ENCODE measurements at places on chromosomes 1 and 21.

DNA sequence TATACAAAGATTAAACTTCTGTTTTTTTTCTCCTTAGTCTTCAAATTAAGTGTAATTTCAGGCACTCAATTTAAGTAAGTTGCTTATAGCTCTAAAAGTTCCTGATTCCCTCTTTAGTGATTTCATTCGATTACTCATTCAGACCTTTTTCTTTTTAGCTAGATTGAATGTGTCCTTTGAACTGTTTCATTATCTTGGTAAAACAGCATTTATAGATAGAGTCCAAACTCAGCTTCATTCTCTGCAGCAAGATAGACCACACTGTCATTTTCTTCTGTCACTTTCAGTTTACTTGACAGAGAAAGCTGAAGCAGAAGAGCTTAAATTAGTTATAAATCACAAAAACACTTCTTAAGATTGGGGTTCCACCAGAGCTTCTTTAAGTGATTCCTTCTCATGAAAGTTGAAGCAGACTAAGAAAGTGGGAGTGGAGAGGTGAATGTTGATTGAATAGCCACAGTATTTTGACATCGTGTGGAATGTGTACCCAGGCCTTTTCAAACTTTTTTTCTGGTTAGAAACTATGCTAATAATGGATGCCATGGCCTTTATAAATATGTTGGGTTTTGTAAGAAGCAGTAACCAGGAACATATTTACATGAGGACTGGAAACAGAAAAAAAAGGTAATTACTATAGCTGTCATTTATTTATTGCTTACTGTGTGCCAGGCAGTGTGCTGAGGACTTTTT lies 52.2 kb downstream of the ZBTB40 start:
- no peak for DNase-seq

- peak; percentile 35 for DNase-seq
Observed at GRCh38 chr1:167629681-167630567, at the start of gene RCSD1. Gene RCSD1, plus strand, starts transcription at chr1:167630232. Its CDS starts 192 bp downstream, at chr1:167630424.

DNA sequence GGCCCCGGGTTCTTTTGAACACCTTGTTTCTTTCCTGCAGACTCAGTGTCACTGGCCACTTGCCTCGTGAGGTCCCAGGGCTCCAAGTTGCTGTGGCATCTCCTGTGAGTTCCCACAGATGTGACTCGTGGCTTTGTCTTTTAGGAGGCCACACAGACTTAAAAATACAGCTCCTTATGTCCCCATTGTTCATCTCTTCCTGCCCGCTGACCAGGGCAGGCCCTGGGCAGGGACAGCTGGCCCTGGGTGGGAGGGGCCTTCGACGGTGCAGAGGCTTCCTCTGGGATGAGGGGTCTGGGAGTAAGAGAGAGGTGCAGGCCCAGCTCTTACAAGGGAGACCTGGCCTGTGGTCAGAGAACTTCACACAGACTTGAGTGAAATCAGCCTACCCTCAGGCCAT lies 15.6 kb downstream of the LDLRAP1 start:
- DNase-seq = no peak

GRCh38 chr21:15241997-15242736 lies 177.4 kb upstream of the NRIP1 start:
- no peak for DNase-seq

DNA sequence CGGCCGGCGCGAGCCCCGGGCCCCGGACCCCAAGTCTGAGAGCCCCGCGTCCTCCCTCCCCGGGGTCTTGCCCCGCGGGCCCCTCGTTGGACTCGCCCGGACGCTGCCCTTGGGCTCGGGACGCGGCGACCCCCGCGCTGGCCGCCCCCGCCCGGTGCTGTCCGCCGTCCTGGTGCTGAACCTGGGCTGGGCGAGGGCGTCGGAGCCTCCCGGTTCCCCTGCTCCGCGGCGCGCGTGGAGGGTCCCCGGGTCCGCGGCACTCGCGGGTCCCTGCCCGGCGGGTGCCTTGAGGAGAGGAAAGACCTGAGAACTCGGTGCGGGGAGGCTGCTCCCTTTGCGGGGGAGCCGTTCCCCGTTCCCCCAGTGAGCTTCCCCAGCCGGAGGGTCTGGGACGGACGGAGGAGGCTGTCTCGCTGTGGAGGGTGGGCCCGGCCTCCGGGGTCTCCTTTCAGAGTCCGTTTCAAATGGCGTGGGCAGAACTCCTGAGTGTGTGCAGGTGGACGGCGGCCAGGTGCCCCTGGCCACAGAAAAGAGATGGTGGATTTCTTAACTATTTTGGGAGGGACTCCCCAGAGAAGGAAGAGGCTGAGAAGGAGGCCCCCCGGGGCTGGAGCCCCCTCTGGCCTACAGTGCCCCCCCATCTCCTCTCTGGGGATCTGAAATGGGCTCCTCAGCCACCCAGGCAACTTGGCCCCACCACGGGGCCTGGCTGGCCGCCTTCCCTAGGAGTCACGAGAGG lies 595 bp downstream of the GABRD start:
- DNase-seq = no peak

Measured in activated CD4-positive, alpha-beta T cell treated with anti-CD3 and anti-CD28 coated beads for 1 hour (primary cell).